ENCODE measurements at places on chromosomes 7 and 10. TPM values are rescaled to one million over a fixed set of nuclear protein-coding genes. Genes with fewer than 3 reads are reported as not detected.
A peak's percentile ranks its signal among the peaks of the same experiment; 100 is the strongest.

- DNase-seq, result peak; percentile 88
- peaks cover 2% of the 10 kb centered on the region for H3K4me1 ChIP-seq
- H3K36me3 ChIP-seq, result no peaks in the 10 kb centered on the region
- H3K27ac ChIP-seq, result no peak overlapping the region
- no peaks in the 10 kb centered on the region for H3K27me3 ChIP-seq
- no peak overlapping the region for H3K4me3 ChIP-seq
Measured at GRCh38 chr7:21253740-21254687, 173.9 kb upstream of the SP4 start.

GRCh38 chr7:134351424-134351823, 34.7 kb upstream of the SLC35B4 start:
- H3K27ac ChIP-seq, result no peak overlapping the region
- H3K36me3 ChIP-seq, result no peaks in the 10 kb centered on the region
- H3K4me1 ChIP-seq, result no peaks in the 10 kb centered on the region
- no peak for DNase-seq

DNA sequence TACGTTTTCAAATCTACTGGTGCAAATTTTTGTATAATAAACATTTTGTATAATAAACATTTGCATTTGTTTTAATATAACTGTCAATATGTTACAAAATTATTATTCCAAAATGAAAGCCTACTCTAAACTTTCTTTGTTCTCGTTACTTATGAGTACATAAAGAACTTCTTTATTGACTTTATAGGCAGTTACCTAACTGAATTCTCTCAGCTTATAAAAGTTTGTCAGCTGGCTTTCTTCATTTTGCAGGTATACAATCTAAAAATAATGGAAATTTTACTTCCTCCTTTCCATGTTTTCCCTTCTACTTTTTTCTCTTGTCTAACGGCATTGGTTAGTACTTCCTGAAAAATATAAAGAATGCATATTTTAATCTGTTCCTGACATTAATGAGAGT, 137.1 kb downstream of the CHCHD3 start:
- H3K4me1 ChIP-seq, result no peaks in the 10 kb centered on the region
- H3K4me3 ChIP-seq, result no peak overlapping the region
- no peak overlapping the region for H3K27ac ChIP-seq
- peaks cover 2% of the 10 kb centered on the region for H3K36me3 ChIP-seq

DNA sequence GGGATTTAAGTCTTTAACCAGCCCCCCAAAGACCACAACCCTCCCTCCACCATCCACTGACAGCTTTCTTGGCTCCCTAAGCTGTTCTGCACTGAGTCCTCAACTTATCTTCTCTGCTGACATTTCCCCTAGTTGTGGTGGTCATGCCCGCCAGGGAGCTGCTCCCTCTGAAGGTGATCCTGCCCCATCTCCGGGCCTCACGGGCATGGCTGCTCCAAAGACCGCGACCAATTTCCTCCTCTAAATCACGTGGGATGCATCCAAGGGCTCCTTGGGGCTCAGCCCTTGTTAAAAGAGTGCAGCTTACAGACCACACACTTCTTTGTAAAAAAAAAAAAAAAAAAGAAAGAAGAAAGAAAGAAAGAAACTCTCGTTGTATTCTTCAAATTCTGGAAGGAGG, 27.1 kb upstream of the KLF6 start:
- H3K36me3 ChIP-seq, result no peaks in the 10 kb centered on the region
- no peak overlapping the region for H3K27ac ChIP-seq
- no peaks in the 10 kb centered on the region for H3K27me3 ChIP-seq

DNA sequence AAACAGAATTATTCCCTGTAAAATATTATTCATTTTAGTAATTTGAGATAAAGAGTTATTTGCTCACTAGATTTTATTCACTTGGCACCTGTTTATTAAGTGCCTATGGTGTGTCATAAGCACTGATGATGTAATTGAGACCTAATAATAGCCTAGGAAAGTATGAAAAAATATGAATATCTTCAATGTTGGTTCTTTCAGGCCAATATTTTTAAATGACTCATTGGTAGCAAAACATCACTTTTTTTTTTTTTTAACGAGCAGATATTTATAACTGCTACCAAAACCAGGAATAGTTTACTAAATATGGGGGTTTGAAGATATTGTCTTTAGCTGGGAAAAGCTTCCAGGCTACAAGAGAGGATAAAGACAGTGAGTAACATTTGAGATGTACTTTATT, 228.0 kb downstream of the PRKG1 start:
- DNase-seq, result no peak
- H3K4me3 ChIP-seq, result no peak overlapping the region
- H3K27ac ChIP-seq, result no peak overlapping the region
- H3K36me3 ChIP-seq, result no peaks in the 10 kb centered on the region

DNA sequence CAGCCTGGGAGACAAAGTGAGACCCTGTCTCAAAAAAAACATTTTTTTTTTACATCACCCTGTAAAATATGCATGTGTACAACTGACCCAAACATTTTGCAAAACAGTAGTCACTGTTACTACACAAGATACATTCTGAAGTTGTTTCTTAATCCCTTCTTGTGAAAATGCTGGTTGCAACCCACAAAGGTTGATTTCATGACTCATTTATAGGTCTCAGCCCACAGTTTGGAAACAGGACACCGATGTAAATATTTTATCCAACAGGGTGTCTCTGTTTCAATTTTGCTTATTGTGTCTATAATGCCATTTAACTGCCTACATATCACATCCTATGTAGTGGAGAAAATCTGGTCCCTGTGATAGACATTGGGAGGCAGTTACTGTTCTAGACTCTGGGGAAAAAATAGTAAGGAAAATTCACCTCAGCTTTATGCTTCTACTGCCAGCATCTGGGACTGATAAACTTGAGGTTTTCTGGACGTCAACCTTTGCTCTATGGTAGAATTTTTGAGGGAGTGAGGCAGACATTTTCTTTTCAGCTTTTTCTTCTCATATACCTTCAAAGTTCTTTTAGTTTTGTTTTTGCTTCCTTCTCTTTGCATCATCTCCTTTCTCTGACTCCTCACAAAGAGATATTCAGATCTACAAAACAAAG, 1.6 kb upstream of the RAB19 start:
- no peak for DNase-seq
- H3K4me1 ChIP-seq, result 0 out of 2 replicates have a peak, but pooled peaks cover 2% of the 10 kb centered on the region
- H3K36me3 ChIP-seq, result no peaks in the 10 kb centered on the region
- H3K4me3 ChIP-seq, result no peak overlapping the region
- H3K27me3 ChIP-seq, result no peaks in the 10 kb centered on the region

GRCh38 chr10:73529089-73529832, 33.4 kb upstream of the PPP3CB start:
- H3K27me3 ChIP-seq, result no peaks in the 10 kb centered on the region
- no peaks in the 10 kb centered on the region for H3K4me1 ChIP-seq
- no peak overlapping the region for H3K4me3 ChIP-seq

DNA sequence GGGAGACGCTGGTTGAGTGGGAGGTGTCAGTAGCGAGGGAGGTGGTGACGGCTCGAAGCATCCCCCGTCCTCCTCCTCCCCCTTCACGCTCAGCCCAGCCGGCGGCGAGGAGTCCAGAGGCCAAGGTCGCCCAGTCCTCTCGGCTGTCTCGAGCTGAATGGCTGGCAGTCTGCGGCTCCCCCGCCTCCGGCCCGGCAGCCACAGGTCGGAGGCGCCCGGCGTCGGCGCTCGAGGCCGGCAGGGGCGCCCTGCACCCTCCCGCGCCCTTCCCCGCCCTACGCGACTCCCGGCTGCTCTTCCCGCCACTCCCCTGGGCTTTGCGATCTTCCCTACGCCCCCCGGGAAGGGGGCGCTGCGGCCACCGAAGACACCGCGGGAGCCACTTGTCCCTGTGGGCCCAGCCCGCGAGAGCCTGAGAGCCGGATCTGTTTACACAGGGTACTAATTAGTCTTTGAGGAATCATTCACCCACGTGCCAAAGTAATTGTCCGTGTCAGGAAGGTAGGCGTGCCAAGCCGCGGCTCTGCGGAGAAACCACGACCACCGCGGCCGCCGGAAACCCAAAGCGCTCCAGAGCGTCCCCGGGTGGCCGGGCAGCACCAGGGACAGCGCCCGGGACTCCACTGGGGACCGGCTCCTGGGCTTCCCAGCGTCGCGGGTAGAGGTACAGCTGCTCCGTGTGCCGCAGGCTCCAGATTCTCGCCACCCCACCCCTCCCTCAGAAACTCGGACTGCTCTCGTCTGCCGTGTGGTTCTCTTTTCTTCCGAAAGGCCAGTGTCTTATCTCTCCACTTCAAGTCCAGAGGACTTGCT, at the start of gene NXPH1:
TSS of gene NXPH1 (plus strand) at position 133 of the 813 bp plus-strand sequence.
- H3K27ac ChIP-seq, result no peak within 1 kb of the TSS
- DNase-seq, result no peak
- no peaks in the 10 kb centered on the region for H3K27me3 ChIP-seq
- H3K36me3 ChIP-seq, result no peaks in the 10 kb centered on the region
- H3K4me3 ChIP-seq, result no peak within 1 kb of the TSS

- no peaks in the 10 kb centered on the region for H3K27me3 ChIP-seq
- no peak for DNase-seq
- H3K4me3 ChIP-seq, result no peak overlapping the region
- no peaks in the 10 kb centered on the region for H3K36me3 ChIP-seq
- H3K27ac ChIP-seq, result no peak overlapping the region
Measured at GRCh38 chr7:29292886-29293658, 98.5 kb downstream of the CHN2 start.

- H3K4me1 ChIP-seq, result peaks cover 4% of the 10 kb centered on the region
- DNase-seq, result no peak
- H3K36me3 ChIP-seq, result peaks cover 17% of the 10 kb centered on the region
- H3K27ac ChIP-seq, result peak overlapping the region; percentile 68
- no peaks in the 10 kb centered on the region for H3K27me3 ChIP-seq
Measured at GRCh38 chr7:30503274-30504212, 1.1 kb downstream of the GGCT start.

- H3K4me1 ChIP-seq, result no peaks in the 10 kb centered on the region
- no peak overlapping the region for H3K4me3 ChIP-seq
- no peak overlapping the region for H3K27ac ChIP-seq
- H3K36me3 ChIP-seq, result no peaks in the 10 kb centered on the region
Measured at GRCh38 chr7:3569643-3570042, 268.6 kb downstream of the SDK1 start.

GRCh38 chr10:46251857-46252847, 34.6 kb upstream of the ANTXRL start:
- DNase-seq, result no peak
- no peaks in the 10 kb centered on the region for H3K27me3 ChIP-seq
- no peak overlapping the region for H3K27ac ChIP-seq

DNA sequence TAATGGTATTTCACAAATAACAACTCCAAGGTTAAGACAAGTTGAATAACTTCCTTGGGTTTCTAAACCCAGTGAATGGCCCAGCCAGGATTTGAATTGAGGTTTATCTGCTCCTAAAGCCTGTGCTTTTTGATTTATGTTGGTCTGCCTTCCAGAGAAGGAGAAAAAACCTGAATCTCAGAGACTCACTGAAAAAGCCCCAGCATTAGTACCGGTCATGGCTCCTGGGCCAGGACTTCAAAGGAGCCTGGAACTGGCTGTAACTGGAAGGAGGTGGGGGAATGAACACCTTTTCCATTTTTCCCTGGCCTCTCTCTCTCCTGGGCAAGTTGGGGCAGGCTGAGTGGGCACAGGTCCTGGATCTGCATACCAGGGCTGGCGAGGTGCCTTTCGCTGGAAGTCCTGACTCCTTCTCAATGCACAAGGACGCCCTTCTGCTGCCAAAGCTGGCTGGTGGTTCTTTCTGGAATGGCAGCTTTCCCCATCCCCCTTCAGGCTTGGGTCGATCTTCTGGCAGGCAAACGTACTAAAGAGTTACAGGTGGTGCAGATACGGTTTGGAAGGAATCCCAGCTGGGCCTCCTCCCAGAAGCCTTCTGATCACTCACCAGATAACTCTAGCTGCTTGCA, 268.2 kb downstream of the PTEN start:
- H3K4me3 ChIP-seq, result no peak overlapping the region
- H3K27me3 ChIP-seq, result no peaks in the 10 kb centered on the region
- no peaks in the 10 kb centered on the region for H3K4me1 ChIP-seq

GRCh38 chr10:510415-510881, 179.0 kb downstream of the DIP2C start:
- H3K36me3 ChIP-seq, result no peaks in the 10 kb centered on the region
- no peaks in the 10 kb centered on the region for H3K27me3 ChIP-seq
- H3K27ac ChIP-seq, result no peak overlapping the region
- DNase-seq, result no peak
- H3K4me1 ChIP-seq, result no peaks in the 10 kb centered on the region

- H3K4me1 ChIP-seq, result peaks cover 8% of the 10 kb centered on the region
- no peaks in the 10 kb centered on the region for H3K27me3 ChIP-seq
- H3K36me3 ChIP-seq, result no peaks in the 10 kb centered on the region
- H3K27ac ChIP-seq, result no peak overlapping the region
- H3K4me3 ChIP-seq, result no peak overlapping the region
Measured at GRCh38 chr10:58921421-58921855, 255.0 kb upstream of the PHYHIPL start.

DNA sequence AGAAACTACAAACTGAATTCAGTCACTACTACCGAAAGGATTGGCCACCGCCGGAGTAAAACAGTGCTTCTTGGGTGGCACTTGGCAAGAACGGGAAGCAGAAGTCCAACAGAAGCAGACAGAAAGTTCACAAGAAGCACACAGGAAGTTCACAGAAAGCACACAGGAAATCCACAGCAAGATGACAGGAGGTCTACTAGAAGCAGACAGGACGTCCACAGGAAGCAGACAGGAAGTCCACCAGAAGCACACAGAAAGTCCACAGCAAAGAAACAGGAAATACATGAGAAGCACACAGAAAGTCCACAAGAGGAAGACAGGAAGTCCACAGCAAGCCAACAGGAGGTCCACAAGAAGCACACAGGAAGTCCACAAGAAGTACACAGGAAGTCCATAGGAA, 399.2 kb upstream of the AUTS2 start:
- no peak for DNase-seq
- H3K4me3 ChIP-seq, result no peak overlapping the region
- H3K27ac ChIP-seq, result no peak overlapping the region
- H3K36me3 ChIP-seq, result no peaks in the 10 kb centered on the region
- H3K27me3 ChIP-seq, result no peaks in the 10 kb centered on the region

DNA sequence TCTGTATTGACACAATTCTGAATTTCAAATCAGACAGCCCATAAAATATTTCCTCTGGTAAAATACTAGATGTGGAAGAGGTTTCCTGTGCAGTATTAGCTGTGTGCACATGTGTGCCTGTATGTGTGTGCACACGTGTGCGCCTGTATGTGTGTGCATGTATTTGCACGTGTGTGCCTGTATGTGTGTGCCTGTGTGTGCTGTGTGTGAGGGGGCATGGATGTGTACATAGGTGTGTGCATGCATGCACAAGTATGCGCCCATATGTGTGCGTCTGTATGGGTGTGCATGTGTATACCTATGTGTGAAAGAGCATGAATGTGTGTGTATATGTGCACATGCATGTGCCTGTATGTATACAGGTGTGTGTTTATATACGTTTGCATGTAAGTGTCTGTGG, 191.4 kb downstream of the KLF6 start:
- no peak overlapping the region for H3K4me3 ChIP-seq
- no peak overlapping the region for H3K27ac ChIP-seq
- H3K4me1 ChIP-seq, result no peaks in the 10 kb centered on the region
- no peak for DNase-seq
- no peaks in the 10 kb centered on the region for H3K36me3 ChIP-seq

Gene NEUROD6
- total RNA-seq, result not detected

Gene SPDYE16
- not detected for total RNA-seq

Gene TBXAS1
- total RNA-seq, result 3.2 TPM

Gene AGR2
- total RNA-seq, result not detected

Gene FBXL13
- total RNA-seq, result 0.76 TPM

Data from SJCRH30 (cell line).